Pulmonary artery endothelial cell (primary cell): ENCODE measurements at places on chromosomes 7 and 10. TPM values are rescaled to one million over a fixed set of nuclear protein-coding genes. Genes with fewer than 3 reads are reported as not detected.

GRCh38 chr10:12892924-12893323 lies 108.6 kb downstream of the CCDC3 start:
- no peak for DNase-seq

LRGUK gene
- total RNA-seq = 0.07 and 0.11 TPM in 2 replicates

DNA sequence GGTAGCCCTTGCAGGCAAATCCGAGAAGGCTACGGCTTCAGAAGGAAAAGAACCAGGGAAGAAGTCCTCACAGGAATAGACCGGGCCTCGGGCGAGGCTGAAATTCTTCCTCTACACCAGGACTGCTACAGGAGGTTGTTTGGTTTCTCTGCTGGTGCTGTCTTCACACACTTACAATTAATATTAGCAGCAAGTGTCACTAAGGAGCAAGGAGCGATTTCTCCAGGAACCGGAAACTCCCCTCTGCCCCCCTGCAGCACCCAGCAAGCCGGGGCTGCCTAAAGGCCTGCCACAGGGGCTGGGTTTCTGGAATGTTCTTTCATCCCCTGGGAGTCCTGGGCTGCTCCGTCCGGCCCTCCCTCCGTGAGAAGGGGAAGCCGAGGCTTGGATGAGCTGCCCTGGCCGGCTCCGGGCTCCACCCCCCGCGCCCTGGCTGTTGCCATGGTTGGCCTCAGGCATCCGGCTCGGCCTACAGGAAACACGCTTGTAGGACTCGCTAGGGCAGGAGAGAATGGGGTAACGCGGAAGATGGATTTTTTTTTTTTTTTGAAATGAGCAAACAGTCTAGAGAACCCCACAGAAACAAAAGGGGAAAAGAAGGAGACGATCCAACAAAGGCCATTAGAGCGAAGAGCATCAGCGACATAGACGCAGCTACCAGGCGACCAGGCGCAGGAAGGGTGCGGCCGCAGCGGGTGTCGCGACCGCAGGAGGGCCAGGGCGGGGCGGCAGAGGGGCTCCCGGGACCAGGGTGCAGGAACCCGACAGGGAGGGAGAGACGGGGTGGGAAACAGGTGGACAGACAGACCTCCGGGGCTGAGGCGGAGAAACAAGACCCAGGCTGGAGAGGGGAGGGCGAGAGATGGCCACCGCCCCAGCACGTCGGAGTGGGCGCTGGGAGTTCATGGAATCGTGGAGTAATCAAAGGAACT lies 33.0 kb downstream of the EN2 start:
- DNase-seq = no peak

GRCh38 chr7:44122529-44122928 lies 819 bp downstream of the POLD2 start:
- DNase-seq = no peak

GRCh38 chr10:99981581-99982199 lies 28.1 kb downstream of the DNMBP start:
- no peak for DNase-seq
